ENCODE measurements at places on chromosomes 12 and 14.

DNA sequence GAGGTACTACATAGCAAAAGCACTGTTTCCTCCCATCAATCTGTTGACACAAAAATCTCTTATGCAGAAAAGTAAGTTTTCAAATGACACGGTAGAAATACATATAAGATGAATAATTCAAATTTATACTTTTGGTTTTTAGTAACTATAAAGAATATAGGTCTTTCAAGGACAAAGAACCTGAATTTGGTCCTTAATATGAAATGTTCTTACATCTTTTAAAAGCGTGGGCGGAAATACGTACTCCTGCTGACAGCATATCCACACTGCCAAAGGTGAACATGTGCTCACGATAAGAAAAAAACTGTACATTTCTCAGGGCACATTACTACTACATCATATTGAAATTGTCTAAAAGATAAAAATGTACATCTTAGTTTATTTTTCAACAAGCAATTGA lies 127.6 kb downstream of the FOXN3 start:
- no peak for DNase-seq

- peak; percentile 38 for DNase-seq
These were observed 52.5 kb downstream of the C12orf75 start for GRCh38 chr12:105382771-105383622.

GRCh38 chr12:121983536-121984210 lies 38.0 kb upstream of the BCL7A start:
- no peak for DNase-seq

DNA sequence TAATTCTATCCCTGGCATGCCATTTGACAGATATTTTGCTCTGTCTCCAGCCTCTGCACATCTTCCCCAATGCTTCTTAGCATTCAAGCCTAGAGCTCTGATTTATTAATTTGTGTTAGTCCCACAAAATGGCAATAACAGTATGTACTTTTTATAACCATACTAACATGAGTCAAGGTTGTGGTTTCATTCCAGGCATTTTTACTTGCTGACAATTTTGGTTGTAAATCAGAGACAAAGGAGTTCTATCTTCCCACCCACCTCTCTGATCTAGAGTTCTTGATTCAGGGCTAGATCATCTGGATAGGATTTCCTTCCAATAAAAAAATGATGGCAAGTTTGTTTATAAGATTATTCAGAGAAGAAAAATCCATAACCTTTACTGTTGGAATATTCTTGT lies 18.5 kb upstream of the CISTR start:
- no peak for DNase-seq

DNA sequence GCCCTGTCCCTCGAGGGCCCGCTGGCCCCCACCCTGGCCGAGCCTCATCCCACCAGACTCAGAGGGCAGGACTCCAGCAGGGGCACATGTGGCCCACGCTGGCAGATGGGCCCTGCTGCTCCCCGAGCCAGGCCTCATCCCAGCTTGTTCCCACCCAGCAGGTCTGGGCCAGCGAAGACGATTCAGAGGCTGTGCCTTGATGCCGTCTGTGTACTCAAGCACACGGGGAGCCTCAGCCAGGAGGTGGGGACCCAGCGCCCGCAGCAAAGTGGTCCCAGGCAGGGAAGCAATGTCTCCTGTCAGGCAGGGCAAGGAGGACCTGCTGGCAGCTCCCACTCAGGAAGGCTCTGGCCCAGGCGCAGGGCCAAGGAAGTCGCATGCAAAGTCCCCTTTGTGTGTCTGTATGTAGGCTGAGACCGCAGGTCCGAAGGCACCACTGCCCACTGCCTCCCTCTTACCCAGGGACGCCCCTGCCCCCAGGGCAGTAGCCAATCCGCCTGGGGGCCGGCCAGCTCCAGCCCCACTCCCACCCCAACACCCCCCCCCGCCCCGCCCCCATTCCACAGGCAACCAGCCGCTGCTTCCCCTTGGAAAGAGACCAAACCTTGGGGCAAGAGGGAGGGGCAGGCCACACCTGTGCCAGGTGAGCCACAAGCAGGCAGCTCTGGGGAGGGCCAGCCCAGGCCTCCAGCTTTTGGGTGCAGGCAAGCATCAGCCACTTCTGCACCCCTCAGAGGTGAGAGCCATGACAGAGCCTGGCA lies 9.4 kb downstream of the DEGS2 start:
- no peak for DNase-seq

- DNase-seq, result no peak
These were observed 67.7 kb downstream of the C14orf132 start for GRCh38 chr14:96106891-96107290.

DNA sequence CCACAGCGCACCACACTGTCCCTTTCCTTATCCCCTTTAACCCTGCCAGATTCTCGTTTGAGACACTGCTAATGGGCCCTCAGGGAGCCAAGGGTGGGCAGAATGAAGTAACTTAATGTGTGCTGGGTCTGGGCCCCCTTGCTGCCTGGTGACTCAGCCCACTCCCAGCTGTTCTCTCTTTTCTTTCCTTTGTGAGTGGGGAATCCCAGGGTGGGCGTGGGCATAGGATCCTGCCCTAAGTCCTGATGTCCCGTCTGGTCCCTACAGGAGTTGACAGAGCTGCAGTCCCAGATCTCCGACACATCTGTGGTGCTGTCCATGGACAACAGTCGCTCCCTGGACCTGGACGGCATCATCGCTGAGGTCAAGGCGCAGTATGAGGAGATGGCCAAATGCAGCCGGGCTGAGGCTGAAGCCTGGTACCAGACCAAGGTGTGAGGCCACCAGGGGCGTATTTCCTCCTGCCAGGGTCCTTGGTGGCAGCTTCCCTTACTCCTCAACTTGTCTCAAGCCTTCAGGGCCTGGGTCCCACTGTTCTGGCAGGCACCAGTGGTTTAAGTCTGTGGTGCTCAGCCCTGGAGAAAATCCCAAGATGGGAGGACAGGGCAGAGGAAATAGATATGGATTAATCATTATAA lies 8.3 kb downstream of the KRT7 start:
- no peak for DNase-seq

GRCh38 chr12:39616251-39616650 lies 3.4 kb downstream of the ABCD2 start:
- no peak for DNase-seq

All from T-helper 1 cell (primary cell).